Activated naive CD8-positive, alpha-beta T cell treated with anti-CD3 and anti-CD28 coated beads, Interleukin-2, amount 10 ng/mL, durations not matched to agents 7 days and 5 days (primary cell): ENCODE measurements at places on chromosomes 2 and 18. TPM values are rescaled to one million over a fixed set of nuclear protein-coding genes. Genes with fewer than 3 reads are reported as not detected.

GRCh38 chr2:206981086-206981674 lies 41.9 kb downstream of the CPO start:
- no peak for DNase-seq
- H3K36me3 ChIP-seq: no peaks in the 10 kb centered on the region
- no peak overlapping the region for H3K27ac ChIP-seq
- no peak overlapping the region for H3K4me3 ChIP-seq
- H3K4me1 ChIP-seq: peaks cover 3% of the 10 kb centered on the region

- H3K4me3 ChIP-seq: peak overlapping the region; percentile 70
- no peaks in the 10 kb centered on the region for H3K36me3 ChIP-seq
- peak; percentile 32 for DNase-seq
- peaks cover 64% of the 10 kb centered on the region for H3K27me3 ChIP-seq
- H3K4me1 ChIP-seq: peaks cover 22% of the 10 kb centered on the region
Observed at GRCh38 chr2:218878926-218879761, 1.5 kb upstream of the WNT10A start.

DNA sequence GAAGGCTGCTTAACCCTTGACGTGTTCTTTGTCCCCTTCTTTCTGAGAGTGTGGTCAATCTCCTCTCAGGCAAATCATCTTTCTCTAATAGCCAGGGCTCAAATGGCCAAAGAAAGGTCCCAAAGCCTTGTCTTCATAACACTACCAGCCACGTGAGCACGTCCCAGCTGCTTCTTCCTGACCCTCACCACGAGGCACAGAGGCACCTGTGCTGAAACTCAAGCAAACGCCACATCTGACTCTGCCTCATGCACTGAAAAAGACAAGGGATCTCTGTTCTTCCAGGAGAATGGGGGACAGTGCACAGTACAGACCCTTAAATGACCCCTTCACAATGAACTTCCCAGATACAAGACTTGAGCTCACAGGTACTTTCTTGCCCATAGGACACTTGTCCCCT lies 31.8 kb downstream of the BCL11A start:
- no peak overlapping the region for H3K27ac ChIP-seq
- peaks cover 10% of the 10 kb centered on the region for H3K4me1 ChIP-seq
- no peak overlapping the region for H3K4me3 ChIP-seq

DNA sequence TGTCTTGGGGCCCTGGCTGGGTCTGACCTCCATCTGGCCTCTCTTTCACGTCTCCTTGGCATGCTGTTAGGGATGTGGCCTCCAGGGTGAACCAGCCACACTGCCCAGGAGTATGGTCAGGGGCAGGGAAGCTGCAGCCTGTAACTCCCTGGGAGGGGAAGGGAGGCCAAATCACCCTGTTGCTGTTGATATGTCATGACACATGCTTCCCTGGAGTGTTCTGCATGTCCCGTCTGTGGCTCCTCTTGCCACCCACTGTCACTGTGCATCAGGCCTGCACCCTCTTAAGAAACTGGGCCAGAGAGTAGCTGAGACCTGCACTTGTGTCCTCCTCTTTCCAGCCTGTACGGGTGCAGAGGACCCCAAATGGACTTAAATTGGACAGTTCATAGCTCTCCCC lies 221.3 kb downstream of the FHOD3 start:
- no peaks in the 10 kb centered on the region for H3K4me1 ChIP-seq
- H3K4me3 ChIP-seq: no peak overlapping the region
- H3K36me3 ChIP-seq: no peaks in the 10 kb centered on the region
- DNase-seq: no peak
- no peak overlapping the region for H3K27ac ChIP-seq

GRCh38 chr2:226172939-226173338 lies 626.7 kb downstream of the IRS1 start:
- H3K4me1 ChIP-seq: no peaks in the 10 kb centered on the region
- DNase-seq: no peak
- no peak overlapping the region for H3K27ac ChIP-seq
- no peaks in the 10 kb centered on the region for H3K27me3 ChIP-seq
- H3K4me3 ChIP-seq: no peak overlapping the region

GRCh38 chr18:54444319-54444914 lies 86.7 kb downstream of the C18orf54 start:
- H3K27ac ChIP-seq: no peak overlapping the region
- H3K27me3 ChIP-seq: peaks cover 13% of the 10 kb centered on the region
- H3K36me3 ChIP-seq: no peaks in the 10 kb centered on the region
- H3K4me1 ChIP-seq: no peaks in the 10 kb centered on the region

DNA sequence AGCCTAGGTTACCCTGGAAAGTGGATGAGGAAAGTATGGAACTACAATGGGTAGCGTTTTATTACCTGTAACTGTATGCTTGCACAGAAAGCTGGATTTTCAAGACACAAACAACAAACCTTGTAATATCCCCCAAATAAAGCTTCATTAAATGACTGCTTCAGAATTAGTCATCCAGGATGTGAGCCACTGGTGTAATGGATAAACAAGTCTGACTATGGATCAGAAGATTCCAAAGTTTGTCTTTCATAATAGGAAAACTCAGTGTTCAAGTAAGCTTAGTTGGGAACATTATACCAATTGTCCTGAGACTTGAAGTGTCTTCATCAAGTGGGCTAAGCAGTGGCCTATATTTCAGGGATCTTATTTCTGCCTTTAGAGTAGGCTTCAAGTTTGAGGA lies 518.8 kb downstream of the LRP1B start:
- no peaks in the 10 kb centered on the region for H3K27me3 ChIP-seq
- H3K4me1 ChIP-seq: no peaks in the 10 kb centered on the region
- H3K4me3 ChIP-seq: no peak overlapping the region
- H3K27ac ChIP-seq: no peak overlapping the region
- DNase-seq: no peak

DNA sequence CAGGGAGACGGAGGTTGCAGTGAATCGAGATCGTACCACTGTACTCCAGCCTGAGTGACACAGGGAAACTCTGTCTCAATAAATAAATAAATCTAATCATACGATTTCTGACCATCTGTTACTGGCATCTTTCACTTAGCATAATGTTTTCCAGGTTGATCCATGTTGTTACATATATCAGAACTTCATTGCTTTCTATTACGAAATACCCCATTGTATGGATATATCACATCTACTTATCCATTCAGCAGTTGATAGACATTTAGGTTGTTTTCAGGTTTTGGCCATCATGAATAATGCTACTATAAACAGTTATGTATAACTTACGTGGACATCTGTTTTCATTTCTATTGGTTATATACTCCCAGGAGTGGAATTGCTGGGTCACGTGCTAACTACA lies 303.9 kb downstream of the PAX3 start:
- no peak for DNase-seq
- no peaks in the 10 kb centered on the region for H3K27me3 ChIP-seq
- H3K27ac ChIP-seq: no peak overlapping the region

DNA sequence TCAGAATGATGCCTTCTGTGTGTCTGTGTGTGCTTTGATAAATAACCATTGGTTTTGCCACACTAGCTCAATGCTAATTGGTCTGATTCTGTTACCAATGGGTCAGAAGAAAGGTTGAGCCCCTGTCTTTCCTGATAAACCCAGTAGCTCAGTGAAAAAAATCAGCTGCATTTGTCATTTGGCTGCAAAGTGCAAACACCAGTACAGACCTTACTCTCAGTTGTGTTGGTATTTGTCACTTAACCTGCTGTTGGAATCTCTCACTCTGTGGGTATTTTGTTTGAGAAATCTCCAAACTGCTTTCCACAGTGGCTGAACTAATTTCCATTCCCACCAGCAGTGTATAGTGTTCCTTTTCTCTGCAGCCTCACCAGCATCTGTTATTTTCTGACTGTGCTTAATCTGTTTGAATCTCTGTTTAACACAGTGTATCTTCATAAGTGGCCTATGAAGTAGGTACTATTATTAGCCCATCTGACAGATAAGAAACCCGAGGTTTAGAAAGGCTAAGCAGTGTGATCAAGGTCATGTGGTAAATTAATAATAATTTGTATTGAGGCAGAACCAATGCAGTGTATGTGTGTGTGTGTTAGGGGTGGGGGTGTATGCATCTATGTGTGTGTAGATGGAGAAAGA lies 26.7 kb downstream of the LIMS1 start:
- peaks cover 6% of the 10 kb centered on the region for H3K4me1 ChIP-seq
- DNase-seq: no peak
- peaks cover 7% of the 10 kb centered on the region for H3K36me3 ChIP-seq
- H3K27ac ChIP-seq: no peak overlapping the region
- no peak overlapping the region for H3K4me3 ChIP-seq
- no peaks in the 10 kb centered on the region for H3K27me3 ChIP-seq

DNA sequence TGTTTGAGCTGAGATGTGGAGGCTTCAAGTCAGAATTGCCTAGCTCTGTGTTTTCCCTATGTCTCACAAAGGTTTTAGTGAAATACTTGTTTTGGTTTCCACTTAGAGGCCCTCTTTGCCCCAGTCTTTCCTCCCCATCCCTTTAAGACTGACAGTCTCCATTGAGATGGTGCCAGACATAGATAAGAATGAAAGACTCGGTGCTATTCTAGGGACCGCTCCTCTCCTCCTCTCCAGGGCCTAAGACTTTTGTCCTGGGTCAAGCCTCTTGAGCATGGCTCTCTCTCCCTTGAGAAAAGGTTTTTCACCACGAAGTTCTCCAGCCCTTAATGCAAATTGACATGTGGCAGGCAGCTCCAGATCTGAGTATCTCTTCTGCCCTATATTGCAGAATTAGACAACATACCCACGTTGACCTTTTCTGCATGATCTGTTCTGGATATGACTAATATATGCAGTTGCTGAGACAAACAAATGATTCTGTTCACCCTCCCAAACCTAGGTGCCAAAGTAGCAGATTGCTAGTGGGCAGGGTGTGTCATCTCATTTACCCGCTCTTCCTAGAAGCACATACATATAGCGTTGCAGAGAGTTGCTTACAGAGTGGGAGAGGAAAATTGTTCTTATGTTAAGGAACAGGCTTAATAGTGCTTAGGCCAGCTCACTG lies 47.5 kb upstream of the ACSL3 start:
- H3K27me3 ChIP-seq: peaks cover 8% of the 10 kb centered on the region
- no peak overlapping the region for H3K4me3 ChIP-seq
- H3K4me1 ChIP-seq: peaks cover 2% of the 10 kb centered on the region
- no peak for DNase-seq
- no peaks in the 10 kb centered on the region for H3K36me3 ChIP-seq

- H3K27me3 ChIP-seq: no peaks in the 10 kb centered on the region
- DNase-seq: no peak
Observed at GRCh38 chr2:218570850-218571249, 2.2 kb downstream of the CNOT9 start.

DNA sequence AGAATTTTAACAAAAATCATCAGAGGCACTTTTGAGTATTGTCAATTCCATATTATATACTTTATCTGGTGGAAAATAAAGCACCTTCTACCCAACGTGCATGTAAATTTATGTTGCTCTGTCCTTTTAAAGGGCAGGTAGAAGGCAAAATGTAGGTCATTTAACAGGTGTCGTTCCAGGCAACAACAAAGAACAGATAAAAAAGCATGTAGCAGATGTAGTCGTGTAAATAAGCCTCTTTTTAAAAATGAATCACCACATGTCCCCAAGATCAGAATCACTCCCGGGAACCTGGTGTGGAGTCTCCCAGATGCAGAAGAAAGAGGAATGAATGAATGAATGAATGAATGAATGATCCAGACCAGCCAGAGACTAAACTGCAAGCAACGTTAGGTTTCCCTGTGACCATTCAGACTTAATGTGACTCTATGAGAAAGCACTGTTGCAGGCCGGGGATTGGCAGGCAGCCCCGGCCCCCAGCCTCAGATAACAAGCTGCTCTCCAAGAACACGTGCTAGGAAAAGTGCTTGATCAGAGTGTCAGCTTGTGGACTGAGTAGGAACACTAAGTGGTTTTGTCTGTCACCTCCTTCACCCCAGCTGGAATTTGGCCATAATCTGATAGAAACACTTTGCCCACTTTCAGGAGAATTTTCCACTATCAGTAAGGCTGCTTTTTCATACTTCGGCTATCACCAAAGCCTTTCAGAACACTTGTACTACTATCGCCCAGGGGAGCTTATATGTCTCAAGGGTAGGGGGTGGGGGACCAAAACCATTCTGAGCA lies 100.6 kb downstream of the CDK15 start:
- DNase-seq: no peak
- no peaks in the 10 kb centered on the region for H3K36me3 ChIP-seq
- H3K4me1 ChIP-seq: peaks cover 20% of the 10 kb centered on the region
- peaks cover 26% of the 10 kb centered on the region for H3K27me3 ChIP-seq
- no peak overlapping the region for H3K27ac ChIP-seq

- no peak for DNase-seq
- peaks cover 15% of the 10 kb centered on the region for H3K27me3 ChIP-seq
- no peaks in the 10 kb centered on the region for H3K36me3 ChIP-seq
- no peaks in the 10 kb centered on the region for H3K4me1 ChIP-seq
Observed at GRCh38 chr2:200786826-200787225, 24.9 kb upstream of the BZW1 start.

GRCh38 chr2:126698376-126698775 lies 42.4 kb downstream of the GYPC start:
- peaks cover 2% of the 10 kb centered on the region for H3K4me1 ChIP-seq
- H3K27ac ChIP-seq: no peak overlapping the region
- H3K27me3 ChIP-seq: no peaks in the 10 kb centered on the region
- H3K4me3 ChIP-seq: no peak overlapping the region
- DNase-seq: no peak

DNA sequence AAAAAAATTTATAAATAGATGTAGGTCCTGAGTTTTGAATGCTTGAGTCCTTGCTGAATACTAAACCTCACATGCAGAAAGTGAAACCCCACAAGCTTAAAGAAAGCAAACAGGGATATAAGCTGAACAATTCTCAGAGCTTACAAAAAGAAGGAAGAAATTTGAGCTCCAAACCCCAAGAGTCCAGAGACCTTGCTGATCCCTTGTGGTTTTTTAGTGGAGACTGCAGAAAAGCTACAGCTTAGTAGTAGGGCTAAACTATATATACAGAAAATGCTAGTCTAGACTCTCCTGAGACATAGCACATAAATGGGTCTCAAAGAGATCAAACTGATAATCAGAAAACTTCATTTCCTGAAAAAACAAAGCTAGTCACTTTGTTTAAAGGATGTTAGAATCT lies 1548.1 kb upstream of the ZEB2 start:
- no peak overlapping the region for H3K27ac ChIP-seq
- no peaks in the 10 kb centered on the region for H3K4me1 ChIP-seq
- no peak overlapping the region for H3K4me3 ChIP-seq
- DNase-seq: no peak
- no peaks in the 10 kb centered on the region for H3K36me3 ChIP-seq

GRCh38 chr2:33530690-33531548 lies 54.5 kb downstream of the RASGRP3 start:
- H3K4me3 ChIP-seq: no peak overlapping the region
- no peaks in the 10 kb centered on the region for H3K27me3 ChIP-seq
- H3K36me3 ChIP-seq: peaks cover 31% of the 10 kb centered on the region

GRCh38 chr2:28587526-28588291 lies 91.8 kb downstream of the PLB1 start:
- peaks cover 5% of the 10 kb centered on the region for H3K36me3 ChIP-seq
- H3K27ac ChIP-seq: peak overlapping the region; percentile 72
- peak; percentile 31 for DNase-seq
- H3K4me3 ChIP-seq: peak overlapping the region; percentile 72

Gene ANKRD30BL
- not detected for total RNA-seq

Gene IL37
- total RNA-seq: not detected

Gene SERPINB13
- total RNA-seq: not detected

Gene VWA3B
- total RNA-seq: not detected

Gene DLGAP1
- not detected for total RNA-seq
